CD8-positive, alpha-beta memory T cell (primary cell): ENCODE measurements at places on chromosomes 7 and 10.

DNA sequence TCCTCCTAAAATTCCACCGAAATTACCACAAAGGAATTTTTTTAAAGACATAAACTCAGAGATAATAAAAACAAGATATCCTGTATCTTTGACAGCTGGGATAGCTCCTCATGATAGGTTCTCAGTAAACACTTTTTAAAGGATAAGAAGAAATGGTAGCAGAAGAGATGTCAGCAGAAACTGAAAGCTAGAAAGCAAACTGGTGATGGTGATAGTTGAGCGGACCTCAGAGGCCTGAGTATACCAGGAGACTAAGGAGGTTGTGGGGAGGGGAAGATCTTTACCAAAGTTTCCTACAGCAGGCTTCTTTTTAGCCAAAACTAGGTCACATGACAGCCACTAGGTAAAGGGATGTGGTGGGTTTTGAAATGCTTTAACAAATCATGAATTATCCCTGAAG is 22.5 kb downstream of the PCGF5 start:
- peaks cover 39% of the 10 kb centered on the region for H3K4me1 ChIP-seq
- H3K27ac ChIP-seq: no peak overlapping the region
- no peaks in the 10 kb centered on the region for H3K27me3 ChIP-seq

DNA sequence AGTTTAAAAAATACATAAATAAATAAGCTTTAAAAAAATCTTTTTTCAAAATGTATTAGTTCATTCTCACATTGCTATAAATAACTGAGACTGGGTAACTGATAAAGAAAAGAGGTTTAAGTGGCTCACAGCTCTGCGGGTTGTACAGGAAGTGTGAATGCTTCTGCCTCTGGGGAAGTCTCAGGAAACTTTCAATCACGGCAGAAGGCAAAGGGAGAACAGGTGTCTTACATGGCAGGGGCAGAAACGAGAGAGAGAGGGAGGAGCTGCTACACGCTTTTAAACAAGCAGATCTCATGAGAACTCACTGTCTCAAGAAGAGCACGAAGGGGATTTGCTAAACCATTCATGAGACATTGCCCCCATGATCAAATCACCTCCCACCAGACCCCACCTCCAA is 114.6 kb downstream of the DNAJC1 start:
- no peak overlapping the region for H3K27ac ChIP-seq
- no peaks in the 10 kb centered on the region for H3K27me3 ChIP-seq
- peaks cover 25% of the 10 kb centered on the region for H3K4me1 ChIP-seq
- H3K4me3 ChIP-seq: no peak overlapping the region

GRCh38 chr10:44908936-44909630 is 2.1 kb upstream of the TMEM72 start:
- peaks cover 14% of the 10 kb centered on the region for H3K4me1 ChIP-seq
- H3K27me3 ChIP-seq: no peaks in the 10 kb centered on the region
- no peaks in the 10 kb centered on the region for H3K36me3 ChIP-seq
- no peak overlapping the region for H3K27ac ChIP-seq

GRCh38 chr7:37920849-37921805 is 687 bp downstream of the EPDR1 start:
- peaks cover 8% of the 10 kb centered on the region for H3K27me3 ChIP-seq
- H3K4me3 ChIP-seq: no peak overlapping the region
- no peak for DNase-seq
- H3K27ac ChIP-seq: no peak overlapping the region

DNA sequence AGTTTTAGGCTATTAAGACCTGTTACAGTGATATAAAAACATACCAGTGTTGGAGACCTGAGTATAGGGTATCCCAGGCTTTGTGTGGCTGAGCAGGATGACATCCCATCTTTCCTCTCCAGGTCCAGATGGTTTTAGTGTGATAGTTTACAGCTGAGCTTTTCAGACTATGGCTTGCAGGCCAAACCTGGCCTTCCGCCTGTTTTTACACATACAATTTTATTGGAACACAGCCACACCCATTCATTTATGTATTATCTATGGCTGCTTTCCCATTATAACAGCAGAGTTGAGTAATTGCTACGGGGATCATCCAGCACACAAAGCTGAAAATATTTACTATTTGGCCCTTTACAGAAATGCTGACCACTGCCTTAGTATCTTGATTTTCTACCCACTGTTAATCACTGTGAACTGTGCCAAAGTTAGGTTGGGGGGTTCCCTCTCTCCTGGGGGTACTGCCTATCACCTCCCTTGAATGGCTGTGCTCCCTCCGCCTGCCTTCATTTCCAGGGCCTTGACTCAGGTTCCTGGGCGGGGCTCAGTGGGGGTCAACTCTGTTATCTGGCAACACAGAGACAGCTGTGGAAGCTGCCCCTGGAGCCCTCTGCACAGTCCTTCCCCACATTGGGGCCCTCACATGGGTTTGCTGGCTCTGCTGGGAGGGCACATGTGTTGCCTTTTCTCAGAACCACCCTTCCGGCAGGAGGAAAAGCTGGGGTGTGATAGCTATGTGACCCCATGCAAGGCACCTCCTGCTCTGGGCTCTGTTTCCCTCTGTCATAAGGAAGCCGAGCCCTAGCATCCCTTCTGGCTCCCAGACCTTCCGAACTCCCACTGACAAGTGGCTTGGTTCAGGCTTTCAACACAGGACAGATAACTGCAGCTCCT is 40.3 kb upstream of the SH2D4B start:
- H3K4me1 ChIP-seq: peaks cover 97% of the 10 kb centered on the region
- H3K36me3 ChIP-seq: no peaks in the 10 kb centered on the region
- no peaks in the 10 kb centered on the region for H3K27me3 ChIP-seq
- H3K27ac ChIP-seq: peak overlapping the region; percentile 49

GRCh38 chr10:60645980-60646379 is 132.3 kb upstream of the CDK1 start:
- H3K36me3 ChIP-seq: no peaks in the 10 kb centered on the region
- H3K27ac ChIP-seq: no peak overlapping the region
- no peak for DNase-seq

DNA sequence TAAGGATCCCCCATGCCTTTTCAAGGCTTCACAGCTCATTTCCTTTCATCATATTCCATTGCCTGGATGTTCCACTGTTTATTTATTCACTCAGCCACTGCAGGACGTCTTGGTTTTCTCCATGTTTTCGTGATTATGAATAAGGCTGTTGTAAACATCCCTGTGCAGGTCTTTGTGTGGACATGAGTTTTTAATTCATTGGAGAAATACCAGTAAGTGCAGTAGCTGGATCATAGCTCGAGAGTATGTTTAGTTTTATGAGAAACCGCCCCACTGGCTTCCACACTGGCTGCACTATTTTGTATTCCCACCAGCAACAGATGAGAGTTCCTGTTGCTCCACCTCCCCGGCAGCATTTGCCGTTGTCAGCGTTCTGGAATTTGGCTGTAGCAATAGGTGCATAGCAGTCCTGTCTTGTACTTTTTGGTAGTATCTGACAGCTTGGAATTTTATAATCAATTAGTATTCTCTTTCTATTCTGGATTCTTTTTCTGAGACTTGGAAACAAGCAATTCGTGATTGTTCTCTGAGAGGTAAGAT is 269.9 kb upstream of the PITRM1 start:
- no peaks in the 10 kb centered on the region for H3K27me3 ChIP-seq
- no peaks in the 10 kb centered on the region for H3K36me3 ChIP-seq
- no peaks in the 10 kb centered on the region for H3K4me1 ChIP-seq
- no peak for DNase-seq

GRCh38 chr10:63515002-63515763 is 6.0 kb upstream of the REEP3 start:
- DNase-seq: no peak
- peaks cover 34% of the 10 kb centered on the region for H3K4me1 ChIP-seq
- H3K36me3 ChIP-seq: no peaks in the 10 kb centered on the region
- H3K27me3 ChIP-seq: no peaks in the 10 kb centered on the region
- H3K27ac ChIP-seq: no peak overlapping the region

DNA sequence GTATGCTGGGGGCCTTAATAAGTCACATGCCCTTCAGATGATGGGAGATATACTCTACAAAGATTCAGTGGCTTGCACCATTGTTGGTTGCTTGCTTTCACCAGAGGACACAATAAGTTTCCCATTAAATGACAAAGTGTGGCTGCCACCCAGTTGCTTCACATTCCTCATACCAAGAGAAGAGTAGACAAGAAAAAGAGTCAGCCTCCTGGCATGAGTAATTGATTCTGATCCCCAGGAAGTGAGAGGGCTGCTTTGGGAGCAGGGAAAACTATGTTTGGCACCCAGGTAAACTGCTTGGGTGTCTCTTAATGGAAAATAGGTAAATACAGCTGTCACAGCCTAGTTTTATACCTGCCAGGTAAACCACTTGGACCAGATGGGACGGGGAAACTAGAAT is 66.7 kb upstream of the IL6 start:
- no peaks in the 10 kb centered on the region for H3K27me3 ChIP-seq
- H3K4me3 ChIP-seq: no peak overlapping the region
- no peaks in the 10 kb centered on the region for H3K4me1 ChIP-seq

DNA sequence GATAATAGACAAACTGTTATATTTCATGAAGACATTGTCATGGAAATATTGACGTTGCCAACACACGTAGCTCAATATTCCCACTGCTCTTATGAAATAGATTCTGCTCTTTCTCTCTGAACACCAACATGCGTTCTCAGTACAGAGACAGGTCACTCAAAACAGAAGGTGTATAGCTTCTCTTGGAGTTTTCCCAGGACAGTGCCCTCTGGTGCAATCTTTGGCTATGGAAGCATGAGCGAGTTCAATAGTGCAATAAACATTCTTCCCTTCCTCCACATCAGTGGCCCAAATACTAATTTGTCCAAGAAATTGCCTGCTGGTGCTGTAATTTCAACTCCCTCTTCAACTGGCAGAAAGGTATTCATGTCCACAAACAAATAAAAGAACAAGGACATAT is 145.3 kb downstream of the MAGI2 start:
- no peak for DNase-seq
- H3K27me3 ChIP-seq: no peaks in the 10 kb centered on the region
- no peak overlapping the region for H3K27ac ChIP-seq
- no peaks in the 10 kb centered on the region for H3K36me3 ChIP-seq
- H3K4me1 ChIP-seq: no peaks in the 10 kb centered on the region
- H3K4me3 ChIP-seq: no peak overlapping the region

DNA sequence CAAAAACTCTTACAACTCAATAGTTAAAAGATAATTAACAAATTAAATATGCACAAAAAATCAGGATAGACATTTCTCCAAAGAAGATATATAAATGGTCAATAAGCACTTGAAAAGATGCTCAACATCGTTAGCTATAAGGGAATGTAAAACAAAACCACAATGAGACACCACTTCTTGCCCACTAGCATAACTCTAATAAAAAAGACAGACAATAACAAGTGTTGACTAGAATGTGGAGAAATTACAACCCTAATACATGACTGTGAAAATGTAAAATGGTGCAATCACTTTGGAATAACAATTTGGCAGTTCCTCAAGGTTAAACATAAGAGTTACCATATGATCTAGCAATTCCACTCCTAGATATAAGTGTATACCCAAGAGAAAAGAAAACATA is 74.3 kb upstream of the PCGF5 start:
- no peak overlapping the region for H3K27ac ChIP-seq
- DNase-seq: no peak
- no peaks in the 10 kb centered on the region for H3K36me3 ChIP-seq
- no peaks in the 10 kb centered on the region for H3K27me3 ChIP-seq
- no peak overlapping the region for H3K4me3 ChIP-seq

DNA sequence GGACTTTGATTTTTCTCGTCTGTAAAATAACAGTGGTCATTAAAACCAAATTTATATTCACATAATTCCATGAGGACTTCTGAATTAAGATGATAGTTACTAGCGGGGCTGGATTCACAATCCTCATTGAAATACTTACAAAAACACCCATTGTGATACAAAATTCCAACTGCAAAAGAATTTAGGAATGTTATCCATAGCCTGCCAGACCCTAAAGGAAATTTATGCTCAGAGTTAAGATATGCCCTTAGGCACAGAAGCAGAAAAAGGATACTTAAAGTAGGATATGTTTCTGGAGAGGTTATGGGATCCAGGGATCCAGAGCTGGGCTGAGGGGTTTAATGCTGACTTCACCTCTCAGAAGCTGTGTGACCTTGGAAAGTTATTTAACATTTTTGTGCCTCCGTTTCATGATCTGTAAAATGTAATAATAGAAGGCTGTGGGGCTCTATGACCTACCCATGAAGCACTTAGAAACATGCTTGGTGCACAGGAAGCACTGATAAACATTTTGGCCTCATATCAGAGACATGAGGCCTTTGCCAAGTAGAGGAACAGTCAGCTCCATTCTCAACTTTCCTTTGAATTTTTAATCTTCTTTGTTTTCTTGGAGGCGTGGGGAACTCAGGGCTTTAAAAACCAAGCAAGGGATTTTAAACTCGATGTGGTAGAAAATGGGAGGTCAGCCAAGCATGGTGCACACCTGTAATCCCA is 744.7 kb downstream of the KCNMA1 start:
- H3K4me1 ChIP-seq: no peaks in the 10 kb centered on the region

GRCh38 chr7:142603870-142604448 is 145.3 kb upstream of the PRSS1 start:
- no peaks in the 10 kb centered on the region for H3K36me3 ChIP-seq
- H3K27ac ChIP-seq: no peak overlapping the region
- no peaks in the 10 kb centered on the region for H3K27me3 ChIP-seq
- DNase-seq: peak; percentile 27
- no peak overlapping the region for H3K4me3 ChIP-seq

GRCh38 chr7:134552105-134552504 is 3.2 kb downstream of the AKR1B15 start:
- no peak overlapping the region for H3K27ac ChIP-seq
- no peaks in the 10 kb centered on the region for H3K4me1 ChIP-seq
- no peak overlapping the region for H3K4me3 ChIP-seq

- H3K4me1 ChIP-seq: no peaks in the 10 kb centered on the region
- peaks cover 3% of the 10 kb centered on the region for H3K27me3 ChIP-seq
- no peak within 1 kb of the TSS for H3K27ac ChIP-seq
- H3K4me3 ChIP-seq: no peak within 1 kb of the TSS
- H3K36me3 ChIP-seq: no peaks in the 10 kb centered on the region
Measured at GRCh38 chr7:76201732-76202665, at the start of gene SRRM3. Gene SRRM3, plus strand, starts transcription at chr7:76201896. Its CDS starts 33,171 bp downstream, at chr7:76235067.

- DNase-seq: no peak
- no peak overlapping the region for H3K27ac ChIP-seq
- H3K4me1 ChIP-seq: no peaks in the 10 kb centered on the region
- H3K4me3 ChIP-seq: no peak overlapping the region
- H3K27me3 ChIP-seq: no peaks in the 10 kb centered on the region
- no peaks in the 10 kb centered on the region for H3K36me3 ChIP-seq
Measured at GRCh38 chr7:41275255-41275654, 427.6 kb downstream of the INHBA start.

- H3K27me3 ChIP-seq: no peaks in the 10 kb centered on the region
- peak within 1 kb of the TSS; percentile 85 for H3K4me3 ChIP-seq
- peak within 1 kb of the TSS; percentile 96 for H3K27ac ChIP-seq
- H3K4me1 ChIP-seq: peaks cover 18% of the 10 kb centered on the region
Measured at GRCh38 chr7:75914655-75915415, at the start of gene POR. Gene POR, plus strand, starts transcription at chr7:75915155. Its CDS starts 38,847 bp downstream, at chr7:75954002.

DNA sequence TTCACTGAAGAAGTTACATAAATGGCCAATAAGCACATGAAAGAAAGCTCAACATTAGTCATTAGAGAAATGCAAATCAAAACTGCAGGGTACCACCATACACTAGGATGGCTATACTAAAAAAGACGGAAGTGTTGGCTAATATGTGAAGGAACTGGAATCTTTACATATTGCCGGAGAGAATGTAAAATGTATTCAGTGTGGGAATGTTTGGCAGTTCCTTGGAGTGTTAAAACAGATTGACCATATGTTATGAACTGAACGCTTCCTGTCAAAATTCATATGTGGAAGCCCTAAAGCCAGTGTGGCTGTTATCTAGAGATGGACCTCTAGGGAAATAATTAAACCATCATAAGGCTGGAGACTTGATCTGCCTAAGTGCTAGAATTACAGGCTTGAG is 33.1 kb downstream of the SUV39H2 start:
- DNase-seq: no peak
- H3K36me3 ChIP-seq: peaks cover 38% of the 10 kb centered on the region
- H3K27ac ChIP-seq: no peak overlapping the region
- no peak overlapping the region for H3K4me3 ChIP-seq

- H3K4me3 ChIP-seq: no peak overlapping the region
- H3K36me3 ChIP-seq: no peaks in the 10 kb centered on the region
- no peaks in the 10 kb centered on the region for H3K27me3 ChIP-seq
- peaks cover 8% of the 10 kb centered on the region for H3K4me1 ChIP-seq
Measured at GRCh38 chr7:35699796-35700305, 4.9 kb upstream of the HERPUD2 start.
